Kidney (tissue), 22 donors: ENCODE measurements at places on chromosomes 3 and 15.

DNA sequence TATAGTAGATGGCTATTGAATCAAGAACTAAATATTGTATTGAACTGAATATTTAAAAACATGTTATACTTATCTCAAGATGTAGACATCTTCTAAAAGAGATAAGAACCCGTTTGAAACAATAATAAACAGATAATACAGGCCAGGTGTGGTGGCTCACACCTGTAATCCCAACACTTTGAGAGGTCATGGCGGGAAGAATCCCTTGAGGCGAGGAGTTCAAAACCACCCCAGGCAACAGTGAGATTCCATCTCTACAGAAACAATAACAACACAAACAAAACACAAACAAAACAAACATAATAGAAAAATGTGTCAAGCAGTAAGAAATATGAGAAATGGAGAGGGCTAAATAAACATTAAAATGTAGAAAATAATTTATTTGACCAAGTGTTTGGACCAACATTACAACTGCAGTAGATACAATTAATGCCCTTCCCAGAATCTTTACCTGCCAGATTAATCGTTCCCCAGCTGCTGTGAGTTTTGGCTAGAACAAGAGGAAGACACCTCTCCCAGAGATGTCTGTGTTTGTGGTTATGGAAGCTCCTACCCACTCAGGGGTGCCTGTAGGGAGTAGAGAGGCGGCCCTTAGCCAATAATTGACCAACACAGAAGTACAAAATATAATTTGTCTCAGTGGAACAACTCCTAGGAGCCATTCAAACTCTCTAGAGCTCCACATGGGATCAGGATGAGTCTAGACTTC is 111.9 kb upstream of the AGTR1 start:
- no peak for DNase-seq

DNA sequence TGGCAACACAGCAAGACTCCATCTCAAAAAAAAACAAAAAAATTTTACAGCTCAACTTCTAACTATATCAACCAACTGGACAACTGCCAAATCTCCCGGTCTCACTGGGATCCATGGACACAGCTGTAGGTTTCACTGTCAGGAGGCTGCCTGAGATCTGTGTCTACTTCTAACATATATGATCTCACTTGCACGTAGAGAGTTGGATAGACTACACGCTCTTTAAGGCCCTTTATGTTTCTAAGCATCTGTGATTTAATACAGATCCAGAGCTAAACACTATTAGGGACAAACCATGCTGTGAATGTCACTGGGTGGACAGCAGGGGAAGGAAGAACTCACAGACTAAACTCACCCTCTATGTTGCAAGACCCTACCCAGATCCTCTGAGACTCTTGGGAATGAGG is 13.0 kb upstream of the APOD start:
- no peak for DNase-seq

GRCh38 chr15:42038401-42038800 is 17.6 kb upstream of the PLA2G4E start:
- no peak for DNase-seq

GRCh38 chr3:119898478-119899191 is 116.7 kb downstream of the NR1I2 start:
- DNase-seq = no peak

DNA sequence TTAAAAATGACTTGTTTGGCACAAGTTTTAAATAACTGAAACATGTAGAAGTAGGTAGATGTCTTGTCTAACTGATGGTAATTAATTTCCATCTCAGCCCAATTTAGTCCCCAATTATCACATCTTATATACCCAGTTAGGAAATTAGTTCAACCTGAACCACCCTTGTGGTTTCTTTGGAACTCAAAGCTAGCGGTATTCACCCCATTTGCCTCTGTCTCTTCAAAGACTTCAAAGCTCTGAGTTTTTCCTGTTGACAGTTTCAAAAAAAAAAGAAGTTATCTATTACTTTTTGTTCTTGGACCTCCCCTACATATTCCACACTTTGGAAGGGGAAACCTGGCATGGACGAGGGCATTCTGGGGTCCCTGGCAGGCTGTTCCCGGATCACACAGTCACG is 236.5 kb downstream of the KCNMB2 start:
- no peak for DNase-seq

- no peak for DNase-seq
These were observed 18.4 kb downstream of the SMAD6 start for GRCh38 chr15:66720206-66721010.

- no peak for DNase-seq
These were observed 1.8 kb upstream of the CCR9 start for GRCh38 chr3:45884368-45885201.
